CD4-positive, alpha-beta memory T cell (primary cell): ENCODE measurements at places on chromosomes 2 and 18. TPM values are rescaled to one million over a fixed set of nuclear protein-coding genes. Genes with fewer than 3 reads are reported as not detected.

Gene RAB6D
- total RNA-seq = not detected

Gene L3MBTL4
- 0.49 TPM for total RNA-seq

DNA sequence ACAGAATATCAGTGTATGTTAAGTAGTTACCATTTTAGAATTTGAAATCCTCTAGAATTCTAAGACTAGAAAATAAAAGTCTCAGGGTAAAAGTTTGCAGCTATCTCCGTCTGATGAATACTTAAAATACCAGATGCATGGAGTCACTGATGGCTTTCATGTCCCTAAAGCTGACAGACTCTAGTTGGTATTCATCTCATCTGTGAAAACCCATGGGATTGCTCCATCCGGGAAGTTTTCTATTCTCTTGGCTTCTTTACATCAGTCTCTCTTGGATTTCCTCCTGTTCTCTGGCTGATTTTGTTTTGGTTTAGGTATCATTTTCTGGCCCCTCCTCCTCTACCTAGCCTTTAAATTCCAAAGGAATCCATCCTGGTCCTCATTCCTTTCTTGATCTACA, 465.6 kb upstream of the POU3F3 start:
- DNase-seq = no peak

Gene MARCO
- not detected for total RNA-seq

- DNase-seq = no peak
Observed at GRCh38 chr2:71611781-71612527, 158.6 kb downstream of the DYSF start.

Gene COLEC12
- total RNA-seq = 0.17 TPM

GRCh38 chr2:63649829-63650228, 61.1 kb downstream of the MDH1 start:
- DNase-seq = no peak

Gene ETAA1
- 15.1 TPM for total RNA-seq

- DNase-seq = no peak
Observed at GRCh38 chr2:28525481-28525880, 29.6 kb downstream of the PLB1 start.
